ENCODE measurements at places on chromosomes 6 and 20.

DNA sequence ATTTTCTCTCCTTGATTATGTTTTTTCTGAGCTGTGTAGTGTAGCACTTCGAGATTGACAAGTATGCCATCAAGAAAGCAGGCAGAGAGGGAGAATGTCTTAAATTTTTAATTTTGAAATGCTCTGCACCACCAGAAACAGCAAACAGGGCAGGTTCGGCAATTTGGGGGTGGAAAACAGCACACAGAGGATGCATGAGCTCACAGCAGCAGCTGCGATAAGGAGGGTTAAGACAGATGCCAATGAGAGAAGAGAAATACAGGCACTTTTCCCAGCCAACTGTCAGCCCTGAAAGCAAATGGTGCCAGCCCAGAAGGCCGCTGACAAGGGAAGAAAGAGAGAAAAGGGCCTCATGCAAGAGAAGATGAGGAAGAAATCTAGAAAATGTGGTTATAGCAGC is 15.1 kb upstream of the SNRPB2 start:
- DNase-seq, result no peak

GRCh38 chr6:157099912-157100593 is 223.3 kb downstream of the TMEM242 start:
- DNase-seq, result peak; percentile 10

DNA sequence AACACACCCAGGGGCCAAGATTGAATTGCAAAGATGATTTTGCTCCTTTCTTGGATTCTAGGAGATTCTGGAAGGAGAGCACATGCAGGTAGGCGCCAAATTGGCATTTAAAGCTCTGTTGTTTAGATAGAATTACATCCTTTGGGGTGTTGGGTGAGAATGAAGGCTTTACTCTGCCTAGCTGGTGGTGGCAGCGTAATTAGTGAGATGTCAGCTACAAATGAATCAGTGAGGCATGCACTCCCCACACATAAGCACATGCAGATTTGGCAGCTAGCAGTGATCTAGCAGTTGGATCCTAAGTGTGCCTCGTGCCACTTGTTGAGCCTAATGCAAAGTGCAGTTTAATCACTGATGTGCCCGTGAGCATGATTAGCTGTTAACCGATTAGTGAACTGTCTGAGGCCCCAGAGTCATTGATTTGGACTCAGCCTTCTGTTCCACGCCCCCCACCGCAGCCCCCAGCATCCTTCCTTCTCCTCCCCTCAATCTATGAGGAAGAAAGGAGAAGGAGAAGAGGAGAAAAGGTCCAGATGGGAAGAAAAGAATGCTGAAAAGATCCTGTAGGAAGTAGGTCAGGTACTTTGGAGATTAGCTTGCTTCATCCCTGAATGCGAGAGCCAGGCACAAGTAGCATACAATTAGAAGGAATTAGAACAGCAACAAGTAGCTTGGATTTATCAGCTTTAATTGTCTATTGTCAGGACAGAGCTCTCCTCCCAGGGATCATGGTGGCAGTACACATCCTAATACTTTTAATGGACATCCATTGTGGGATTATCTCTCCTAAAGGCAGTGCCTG is 6.0 kb upstream of the PRDM1 start:
- DNase-seq, result no peak

DNA sequence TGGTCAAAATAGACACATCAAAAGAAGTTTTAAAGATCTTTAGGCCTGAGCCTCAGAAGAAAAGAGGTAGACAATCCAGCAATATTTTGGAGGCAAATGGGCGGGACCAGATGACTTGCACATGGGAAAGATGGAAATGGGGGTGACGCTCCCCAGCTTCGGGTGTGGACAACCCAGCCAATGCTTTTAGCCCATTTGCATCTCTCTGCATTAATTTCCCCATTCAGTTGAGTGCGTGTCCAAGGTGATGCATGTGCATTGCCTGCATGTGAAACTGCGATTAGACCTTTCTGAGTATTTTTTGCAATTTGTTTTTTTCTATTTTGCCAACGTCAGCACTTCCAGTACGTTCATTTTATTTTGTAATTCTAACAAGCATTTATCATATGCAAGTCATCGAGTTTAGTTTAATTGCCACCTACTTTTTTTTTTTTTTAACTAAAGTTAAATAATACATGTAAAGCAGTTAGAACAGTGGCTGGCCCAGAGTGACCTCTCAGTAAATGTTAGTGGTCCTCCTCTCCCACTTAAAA is 24.2 kb downstream of the PDRG1 start:
- no peak for DNase-seq

DNA sequence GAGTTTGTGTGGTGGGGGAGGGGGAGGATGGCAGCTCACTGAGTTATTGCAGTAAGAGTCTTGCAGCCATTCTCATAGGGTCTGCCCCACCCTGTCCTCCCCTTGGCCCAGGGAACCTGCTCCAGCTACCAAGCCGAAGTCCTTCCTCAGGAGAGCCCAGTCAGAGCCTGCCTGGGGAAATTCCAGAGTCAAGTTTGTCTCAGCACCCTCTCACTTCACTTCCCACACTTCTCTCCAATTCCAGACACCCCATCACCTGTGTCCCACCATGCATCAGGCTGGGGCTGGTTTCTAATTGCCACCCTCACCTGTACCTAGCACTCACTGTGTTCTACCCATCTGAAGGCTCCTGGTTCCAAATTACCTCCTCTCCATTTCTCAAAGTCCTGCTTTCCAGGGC is 10.3 kb upstream of the SLC22A16 start:
- DNase-seq, result no peak

- DNase-seq, result no peak
Observed at GRCh38 chr20:7123457-7123856, 356.0 kb downstream of the BMP2 start.

DNA sequence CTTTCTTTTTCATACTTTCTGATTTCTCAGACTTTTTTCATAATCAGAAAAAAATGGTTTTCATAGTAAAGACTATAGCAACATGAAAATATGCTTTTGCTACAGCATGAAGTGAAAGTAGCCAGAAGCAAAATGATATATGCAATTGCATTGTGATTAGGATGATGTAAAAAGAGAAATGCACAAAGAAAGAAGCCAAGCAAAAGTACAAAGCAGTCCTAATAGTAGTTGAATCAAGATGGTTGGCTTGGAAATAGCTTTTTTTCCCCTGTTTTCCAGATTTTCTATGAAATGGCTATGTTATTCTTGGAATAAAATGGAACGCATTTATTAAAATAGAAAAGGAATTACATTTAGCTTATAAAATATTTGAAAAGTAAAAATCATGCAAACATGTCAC is 77.3 kb downstream of the SEL1L2 start:
- no peak for DNase-seq

GRCh38 chr6:157808405-157808950 is 14.6 kb upstream of the SNX9 start:
- no peak for DNase-seq

- peak; percentile 27 for DNase-seq
Observed at GRCh38 chr6:137341681-137342195, 122.6 kb upstream of the IFNGR1 start.

GRCh38 chr6:31952140-31952805 is 6.4 kb downstream of the CFB start:
- no peak for DNase-seq

GRCh38 chr6:36083446-36083845 is 46.9 kb upstream of the MAPK13 start:
- DNase-seq, result no peak

DNA sequence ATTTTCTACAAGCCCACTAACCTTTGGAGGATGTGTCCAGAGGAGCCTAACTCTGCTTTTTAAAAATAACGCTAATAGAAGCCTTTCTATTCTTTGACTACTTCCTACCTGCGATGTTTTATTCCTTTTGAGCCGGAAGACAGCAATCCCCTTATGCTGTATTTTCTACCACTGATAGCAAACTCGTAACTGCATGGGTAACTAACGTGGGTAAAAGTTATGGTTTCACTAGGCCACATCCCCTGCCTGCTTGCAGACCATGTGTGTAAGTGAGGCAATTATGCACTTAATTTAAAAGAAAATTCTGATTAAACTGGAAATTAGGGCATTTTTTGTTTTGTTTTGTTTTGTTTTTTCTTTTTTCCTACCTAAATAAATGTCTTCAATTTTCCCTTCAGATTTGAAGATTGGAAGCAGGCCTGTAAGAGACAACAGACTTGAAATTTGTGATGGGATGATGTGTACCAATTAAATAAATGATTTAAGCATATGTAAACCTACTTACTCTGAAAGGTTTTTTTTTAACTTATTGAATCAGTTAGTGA is 931 bp downstream of the UFL1 start:
- DNase-seq, result no peak

- no peak for DNase-seq
Observed at GRCh38 chr6:42407379-42407778, 44.3 kb downstream of the TRERF1 start.

GRCh38 chr20:37407019-37407566 is 61.2 kb downstream of the SRC start:
- DNase-seq, result no peak

- no peak for DNase-seq
Observed at GRCh38 chr20:38471245-38471644, 1.4 kb upstream of the RALGAPB start.

DNA sequence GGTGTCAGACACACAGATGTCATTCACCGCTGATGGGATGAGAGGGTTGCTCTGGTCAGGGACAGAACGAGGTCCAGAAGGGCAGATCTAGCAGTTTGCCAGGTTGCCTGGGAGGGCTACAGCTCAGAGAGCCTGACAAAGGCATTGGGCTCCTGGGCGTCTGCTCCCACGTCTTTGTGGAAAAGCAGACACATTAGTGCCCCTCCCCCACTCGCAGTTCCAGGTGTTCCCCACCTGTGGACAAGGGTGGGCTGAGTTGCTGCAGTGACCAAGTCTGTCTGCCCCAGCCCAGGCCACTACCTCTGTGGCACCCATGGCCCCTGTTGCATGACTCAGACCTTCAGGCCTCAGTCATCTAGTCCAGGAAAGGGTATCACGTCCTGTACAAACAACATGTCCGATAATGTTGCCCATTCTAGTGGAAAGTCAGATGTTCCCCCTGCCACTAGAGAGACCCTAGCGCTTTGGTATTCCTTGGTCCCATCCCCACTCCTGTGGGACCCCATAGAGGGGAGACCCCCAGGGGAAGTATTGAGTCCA is 37.4 kb downstream of the WRNIP1 start:
- no peak for DNase-seq

DNA sequence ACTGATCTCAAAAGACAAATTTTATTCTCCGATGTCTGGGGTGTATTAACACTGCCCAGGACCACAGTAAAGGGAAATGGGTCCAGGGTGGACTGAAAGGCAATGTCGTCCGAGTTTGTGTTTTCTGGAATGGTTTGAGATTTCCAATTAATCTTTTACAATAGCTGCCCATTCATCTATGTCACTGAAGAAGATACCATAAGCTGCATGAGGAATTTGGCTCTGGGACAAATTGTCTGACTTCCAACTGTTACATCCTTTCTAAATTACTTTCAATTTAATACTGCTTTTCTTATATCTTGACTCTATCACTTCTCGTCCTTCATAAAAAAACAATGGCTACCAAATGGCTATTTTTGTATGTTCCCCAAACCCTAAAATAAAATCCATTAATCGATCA is 130.7 kb upstream of the KCNK16 start:
- DNase-seq, result no peak

DNA sequence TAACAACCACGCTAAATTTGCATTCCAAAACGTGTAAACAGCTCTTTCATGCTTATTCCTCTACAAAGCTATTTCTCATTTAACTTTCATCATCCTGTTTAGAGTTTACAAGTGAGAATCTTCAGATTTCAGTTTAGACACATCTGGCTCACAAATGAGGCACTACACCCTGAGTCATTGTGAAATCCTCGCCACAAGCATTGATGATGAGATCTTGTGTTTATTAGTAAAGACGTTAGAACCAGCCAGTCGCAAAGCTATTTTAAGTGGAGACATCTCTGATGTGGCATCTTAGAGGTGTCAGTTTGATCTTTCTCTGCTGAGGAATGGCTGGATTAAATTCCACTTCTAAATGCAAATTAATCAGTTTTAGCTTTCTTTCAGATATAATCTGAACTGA is 8.3 kb upstream of the ISM1 start:
- no peak for DNase-seq

DNA sequence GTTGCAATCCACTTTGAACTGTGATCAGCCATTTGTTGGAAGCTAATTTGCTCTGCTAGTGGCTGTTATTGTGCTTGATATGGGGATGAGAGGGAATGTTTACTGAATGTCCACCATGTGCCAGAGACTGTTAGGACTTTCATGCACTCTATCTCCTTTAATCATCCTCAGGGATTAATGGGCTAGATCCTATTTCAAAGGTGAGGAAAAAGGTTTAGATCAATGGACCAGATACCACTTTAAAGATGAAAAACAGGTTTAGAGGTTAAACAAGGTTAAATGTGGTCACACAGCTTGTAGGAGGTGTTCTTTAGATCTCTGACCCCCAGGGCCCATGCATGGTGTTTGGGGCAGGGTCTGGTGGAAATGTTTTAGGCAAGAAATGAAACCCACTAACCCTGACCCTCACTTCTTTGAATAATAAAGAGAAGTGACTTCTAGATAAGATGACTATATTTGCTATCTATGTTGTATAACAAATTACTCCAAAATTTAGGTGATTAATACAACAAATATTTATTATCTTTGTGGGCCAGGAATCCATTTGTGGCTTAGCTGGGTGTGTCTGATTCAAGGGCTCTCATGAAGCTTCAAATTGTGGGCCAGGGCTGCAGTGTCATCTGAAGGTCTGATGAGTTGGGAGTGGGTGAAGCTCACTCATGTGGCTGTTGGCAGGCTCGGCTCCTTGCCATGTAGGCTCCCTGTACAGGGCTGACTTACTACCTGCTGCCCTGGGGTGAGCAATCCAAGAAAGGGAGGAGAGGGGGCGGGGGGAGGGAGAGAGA is 127.8 kb upstream of the FOXA2 start:
- no peak for DNase-seq

DNA sequence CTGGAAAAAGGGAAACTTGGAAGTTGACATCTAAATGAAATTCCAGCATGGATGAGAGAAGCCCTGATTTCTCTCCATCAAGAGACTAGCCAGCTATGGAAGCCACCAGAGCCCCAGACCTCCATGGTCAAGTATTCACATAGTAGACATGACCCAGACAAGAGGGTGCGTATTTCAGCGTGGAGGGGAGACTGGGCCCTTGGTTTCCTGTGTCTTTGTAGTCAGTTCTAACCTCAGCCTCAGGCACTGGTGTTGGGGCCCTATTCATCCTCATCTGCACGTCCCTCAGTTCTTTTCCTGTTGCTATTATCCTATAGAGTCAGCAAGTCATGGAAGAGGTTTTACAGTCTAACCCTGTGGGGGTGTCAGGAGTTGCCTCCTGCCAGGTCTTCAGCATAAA is 12.5 kb downstream of the GNL1 start:
- no peak for DNase-seq

DNA sequence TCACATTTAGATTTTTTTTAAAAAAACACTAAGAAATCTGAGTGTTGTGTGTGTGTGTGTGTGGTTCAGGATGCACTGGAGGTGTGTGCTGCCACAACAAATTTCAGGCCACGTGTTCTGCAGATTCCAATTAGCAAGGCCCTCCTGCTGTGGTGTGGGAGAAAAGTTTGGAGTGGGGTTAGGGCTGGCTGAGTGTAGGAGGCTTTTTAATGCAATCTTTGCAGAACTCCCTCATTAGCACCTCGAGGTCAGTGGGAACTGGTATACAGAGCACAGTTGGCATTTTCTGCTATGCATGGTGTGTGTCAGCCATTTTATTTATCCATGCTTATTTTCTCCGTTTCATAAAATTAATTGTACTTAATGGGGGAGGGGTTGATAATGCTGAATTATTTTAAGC is 187.6 kb downstream of the SOX4 start:
- DNase-seq, result no peak

GRCh38 chr6:41153451-41153850 is 696 bp downstream of the TREML1 start:
- DNase-seq, result no peak

GRCh38 chr6:20203561-20204511 is 8.4 kb downstream of the MBOAT1 start:
- no peak for DNase-seq
